PC-3 (cell line): ENCODE measurements at places on chromosomes 11 and 22.

GRCh38 chr11:11798586-11799438 lies 43.0 kb upstream of the USP47 start:
- 0 out of 2 replicates have a peak, but pooled peaks cover 4% of the 10 kb centered on the region for H3K4me1 ChIP-seq
- no peak overlapping the region for H3K27ac ChIP-seq
- H3K36me3 ChIP-seq, result no peaks in the 10 kb centered on the region
- peak; percentile 84 for DNase-seq
- H3K4me3 ChIP-seq, result no peak overlapping the region

- peaks cover 14% of the 10 kb centered on the region for H3K4me1 ChIP-seq
- H3K36me3 ChIP-seq, result peaks cover 44% of the 10 kb centered on the region
- H3K27ac ChIP-seq, result peak overlapping the region; percentile 89
- no peaks in the 10 kb centered on the region for H3K27me3 ChIP-seq
Observed at GRCh38 chr11:61791737-61792309, 576 bp downstream of the TMEM258 start.

- H3K4me3 ChIP-seq, result no peak overlapping the region
- H3K4me1 ChIP-seq, result no peaks in the 10 kb centered on the region
Observed at GRCh38 chr11:20881328-20882079, 212.1 kb downstream of the NELL1 start.

DNA sequence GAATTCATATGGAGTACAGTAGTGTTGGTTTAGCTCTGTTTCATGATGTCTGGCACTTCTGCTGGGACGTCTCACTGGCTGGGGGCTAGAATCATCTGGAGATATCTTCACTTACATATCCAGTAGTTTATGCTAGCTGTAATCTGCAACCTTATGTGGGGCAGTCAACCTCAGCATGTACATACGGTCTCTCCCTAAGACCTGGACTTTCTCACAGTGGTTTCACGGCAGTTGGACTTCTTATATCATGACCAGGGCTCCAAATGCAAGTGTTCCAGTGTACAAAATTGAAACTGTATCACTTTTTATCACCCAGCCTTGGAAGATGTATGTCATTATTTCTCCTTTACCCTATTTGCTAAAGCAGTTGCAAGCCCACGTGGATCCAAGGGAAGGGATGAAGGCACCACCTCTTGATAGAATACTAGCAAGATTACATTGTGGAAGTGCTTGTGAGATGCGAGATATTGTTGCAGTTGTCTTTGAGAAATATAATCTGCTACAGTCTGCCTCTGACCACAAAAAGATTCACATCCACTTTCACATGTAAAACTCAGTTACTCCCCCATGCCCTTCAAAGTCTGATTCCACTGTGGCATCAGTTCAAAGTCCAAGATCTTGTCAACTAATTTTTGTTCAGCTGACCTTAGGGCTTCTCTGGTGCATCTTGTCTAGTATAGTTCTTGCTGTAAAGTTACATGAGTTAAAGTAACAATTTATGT lies 316.6 kb upstream of the NCAM1 start:
- no peak overlapping the region for H3K27ac ChIP-seq
- DNase-seq, result no peak
- H3K4me1 ChIP-seq, result no peaks in the 10 kb centered on the region
- H3K4me3 ChIP-seq, result no peak overlapping the region
- H3K36me3 ChIP-seq, result no peaks in the 10 kb centered on the region

GRCh38 chr22:49753276-49753890 lies 74.3 kb downstream of the BRD1 start:
- H3K4me3 ChIP-seq, result no peak overlapping the region
- no peaks in the 10 kb centered on the region for H3K36me3 ChIP-seq
- DNase-seq, result no peak

DNA sequence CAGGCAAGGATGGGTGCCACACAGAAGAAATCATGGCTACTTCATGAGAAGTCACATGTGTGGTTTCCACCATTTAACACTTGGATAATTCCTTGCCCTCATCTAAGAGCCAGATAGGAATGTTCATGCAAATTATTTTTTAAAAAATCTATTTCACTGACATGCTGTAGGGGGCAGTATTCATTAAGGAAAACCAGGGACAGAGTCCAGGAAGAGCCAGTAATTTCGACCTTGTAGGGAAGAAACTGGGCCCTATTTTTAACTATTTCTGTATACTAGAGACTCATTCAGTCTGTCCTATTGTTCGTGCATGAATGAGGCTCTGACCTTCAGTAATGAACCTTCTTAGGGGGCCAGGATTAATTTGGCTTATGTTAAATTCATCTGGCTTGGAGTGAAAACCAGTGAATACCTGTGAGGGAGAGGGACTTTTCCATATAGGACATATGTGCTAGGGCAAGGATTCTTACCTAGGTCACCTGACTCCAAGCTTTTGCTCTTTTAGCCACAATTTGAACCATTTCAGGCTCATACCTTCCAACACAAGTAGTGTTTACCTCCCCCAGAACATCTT lies 192.7 kb downstream of the NAV2 start:
- no peak overlapping the region for H3K27ac ChIP-seq
- no peaks in the 10 kb centered on the region for H3K27me3 ChIP-seq
- no peaks in the 10 kb centered on the region for H3K4me1 ChIP-seq

GRCh38 chr11:128603752-128604414 lies 16.5 kb upstream of the ETS1 start:
- no peak for DNase-seq
- no peaks in the 10 kb centered on the region for H3K36me3 ChIP-seq

DNA sequence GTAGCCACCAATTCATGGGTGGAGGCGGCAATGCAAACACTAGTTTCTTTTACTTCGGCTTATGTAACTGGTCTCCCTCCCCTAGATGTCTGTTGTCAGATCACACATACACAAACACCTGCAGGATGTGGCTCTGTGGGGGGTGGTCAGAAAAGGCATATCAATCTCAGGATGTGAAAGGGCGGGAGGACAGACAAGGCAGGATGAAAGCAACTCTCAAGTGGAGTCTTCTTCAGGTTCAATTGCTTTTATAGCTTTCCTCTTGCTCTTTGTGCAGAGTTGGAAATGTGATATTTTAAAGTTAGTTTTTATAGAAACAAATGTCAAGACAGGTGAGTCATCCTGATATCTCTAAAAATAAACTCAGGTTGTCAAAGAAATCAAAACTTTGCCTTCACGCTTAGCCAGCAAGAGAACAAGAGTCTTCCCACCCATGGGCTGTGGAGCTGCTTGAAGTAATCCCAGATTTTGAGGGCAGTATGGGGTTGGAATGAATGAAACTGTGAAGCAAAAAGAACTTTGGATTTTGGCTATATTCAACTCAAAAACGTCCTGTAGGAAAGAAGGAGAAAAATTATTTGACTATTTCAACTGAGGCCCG lies 423.4 kb downstream of the GUCY1A2 start:
- peak overlapping the region; percentile 28 for H3K27ac ChIP-seq
- peak; percentile 73 for DNase-seq
- H3K27me3 ChIP-seq, result no peaks in the 10 kb centered on the region
- no peak overlapping the region for H3K4me3 ChIP-seq
- no peaks in the 10 kb centered on the region for H3K36me3 ChIP-seq

DNA sequence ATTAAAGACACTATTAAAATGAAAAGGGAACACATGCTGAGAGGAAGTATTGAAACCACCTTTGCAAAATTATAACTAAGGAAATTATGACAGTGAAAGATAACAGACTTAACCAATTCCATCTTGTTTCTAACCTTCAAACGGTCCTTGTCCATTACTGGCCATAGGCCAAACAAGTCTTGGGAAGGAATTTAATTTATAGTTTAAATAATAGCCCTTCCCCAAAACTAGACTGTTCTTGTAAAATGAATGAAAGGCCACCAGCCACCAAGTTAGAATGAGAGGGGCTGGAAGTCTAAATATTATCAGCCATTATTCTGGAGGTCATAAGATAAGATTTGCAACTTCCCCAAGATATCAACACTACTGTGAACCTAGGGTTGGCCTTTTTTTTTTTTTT lies 1.8 kb upstream of the TALDO1 start:
- H3K4me3 ChIP-seq, result no peak overlapping the region
- H3K4me1 ChIP-seq, result peaks cover 15% of the 10 kb centered on the region
- no peaks in the 10 kb centered on the region for H3K27me3 ChIP-seq
- no peak for DNase-seq
- H3K36me3 ChIP-seq, result no peaks in the 10 kb centered on the region

DNA sequence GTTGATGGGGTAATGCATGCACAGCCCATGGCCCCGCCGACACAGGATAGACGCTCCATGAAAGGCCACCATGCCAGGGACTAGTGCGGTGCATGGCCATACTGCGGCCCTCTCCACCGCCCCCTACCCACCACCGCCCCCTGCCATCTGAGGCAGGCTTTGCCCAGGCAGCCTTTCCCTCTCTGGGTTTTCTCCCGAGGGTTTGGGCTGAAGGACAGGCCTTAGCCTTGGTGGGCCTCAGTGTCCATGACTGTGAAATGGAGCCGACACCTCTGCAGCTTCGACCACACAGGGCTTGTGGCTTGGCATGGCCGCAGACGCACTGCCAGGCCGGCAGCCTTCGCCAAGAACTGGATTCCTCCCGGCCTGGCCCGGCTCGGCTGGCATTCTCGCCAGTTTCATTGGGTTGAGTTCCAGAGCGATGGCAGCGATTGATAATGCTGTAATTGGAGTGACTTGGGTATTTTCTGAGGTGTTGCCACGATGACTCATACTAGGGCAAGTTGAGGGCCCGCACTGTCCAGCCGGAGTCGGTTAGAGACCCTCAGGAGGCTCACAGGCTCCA lies 111.3 kb downstream of the WNT7B start:
- H3K4me1 ChIP-seq, result peaks cover 20% of the 10 kb centered on the region
- H3K27ac ChIP-seq, result no peak overlapping the region
- no peaks in the 10 kb centered on the region for H3K27me3 ChIP-seq
- DNase-seq, result no peak
- H3K36me3 ChIP-seq, result no peaks in the 10 kb centered on the region

DNA sequence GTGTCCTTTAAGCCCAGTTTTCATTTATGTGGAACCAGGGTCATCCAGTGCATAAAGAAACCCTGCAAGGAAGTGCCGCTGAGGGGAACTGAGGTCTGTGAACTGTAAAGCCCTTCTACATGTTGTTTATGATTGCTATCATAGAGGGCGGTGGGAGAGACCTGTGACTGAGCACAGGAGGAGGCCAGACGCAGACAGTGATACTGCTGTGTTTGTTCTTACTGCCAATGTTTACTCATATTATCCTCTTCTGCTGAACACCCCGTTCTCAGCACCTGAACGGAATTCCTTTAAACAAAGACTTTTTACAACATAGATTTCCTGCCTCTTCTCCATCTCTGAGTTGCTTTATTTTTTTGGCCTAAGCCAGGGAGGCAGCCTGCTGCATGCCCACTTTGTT lies 967 bp upstream of the GALNT18 start:
- H3K4me1 ChIP-seq, result peaks cover 23% of the 10 kb centered on the region
- H3K4me3 ChIP-seq, result no peak overlapping the region
- no peaks in the 10 kb centered on the region for H3K27me3 ChIP-seq
- DNase-seq, result no peak
- no peak overlapping the region for H3K27ac ChIP-seq

GRCh38 chr22:27596133-27596870 lies 205.3 kb downstream of the MN1 start:
- H3K27me3 ChIP-seq, result no peaks in the 10 kb centered on the region
- no peak overlapping the region for H3K27ac ChIP-seq
- no peak overlapping the region for H3K4me3 ChIP-seq
- H3K4me1 ChIP-seq, result no peaks in the 10 kb centered on the region

GRCh38 chr22:27911330-27911729 lies 7.7 kb downstream of the PITPNB start:
- H3K27ac ChIP-seq, result no peak overlapping the region
- DNase-seq, result no peak
- H3K4me3 ChIP-seq, result no peak overlapping the region
- H3K36me3 ChIP-seq, result peaks cover 28% of the 10 kb centered on the region; the same call in 1 of the 2 replicates
- no peaks in the 10 kb centered on the region for H3K27me3 ChIP-seq
- 0 out of 2 replicates have a peak, but pooled peaks cover 6% of the 10 kb centered on the region for H3K4me1 ChIP-seq

DNA sequence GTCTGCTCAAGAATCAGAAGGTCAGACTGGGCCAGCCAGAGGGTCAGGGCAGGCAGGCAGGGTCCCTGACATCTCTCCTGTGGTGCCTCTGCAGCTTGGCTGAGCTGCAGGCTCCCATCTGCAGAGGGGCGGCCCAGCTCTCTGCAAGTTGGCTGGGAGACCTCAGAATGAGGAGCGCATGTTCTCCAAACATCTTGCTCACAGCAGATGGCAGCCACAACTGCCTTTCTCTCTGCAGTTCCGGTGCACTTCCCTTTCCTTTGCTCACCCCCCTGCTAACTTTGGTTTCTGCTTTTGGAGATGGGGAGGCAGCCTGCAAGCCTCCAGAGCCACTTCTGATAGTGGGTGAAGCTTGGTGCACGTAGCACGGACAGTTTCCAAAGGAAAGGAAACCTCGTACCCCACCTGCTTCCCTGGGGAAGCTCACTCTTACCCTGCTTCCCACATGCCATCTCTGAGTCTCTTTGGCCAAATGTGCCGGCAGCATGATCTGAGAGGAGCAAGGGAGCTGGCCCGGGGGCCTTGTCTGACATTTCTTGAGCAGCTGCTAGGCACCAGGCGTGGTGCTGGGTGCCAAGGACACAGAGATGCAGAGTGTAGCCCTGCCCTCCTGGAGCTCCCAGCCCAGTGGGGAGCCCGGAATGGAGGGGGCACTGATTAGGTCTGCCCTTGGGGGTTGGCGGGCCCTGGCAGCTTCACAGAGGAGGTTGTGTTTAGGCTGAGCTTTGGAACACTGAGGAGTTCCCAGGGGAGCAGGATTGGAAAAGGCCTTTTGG lies 18.2 kb downstream of the DAGLA start:
- H3K36me3 ChIP-seq, result no peaks in the 10 kb centered on the region
- DNase-seq, result no peak
- H3K4me3 ChIP-seq, result no peak overlapping the region
- peaks cover 74% of the 10 kb centered on the region for H3K4me1 ChIP-seq
- H3K27me3 ChIP-seq, result no peaks in the 10 kb centered on the region
- peak overlapping the region; percentile 92 for H3K27ac ChIP-seq

GRCh38 chr11:26987731-26988130 lies 6.2 kb upstream of the FIBIN start:
- no peak overlapping the region for H3K27ac ChIP-seq
- no peak overlapping the region for H3K4me3 ChIP-seq
- H3K27me3 ChIP-seq, result no peaks in the 10 kb centered on the region
- no peaks in the 10 kb centered on the region for H3K36me3 ChIP-seq

- no peak for DNase-seq
- H3K4me1 ChIP-seq, result no peaks in the 10 kb centered on the region
- H3K36me3 ChIP-seq, result no peaks in the 10 kb centered on the region
- no peaks in the 10 kb centered on the region for H3K27me3 ChIP-seq
Observed at GRCh38 chr11:83115026-83115425, 41.9 kb upstream of the PCF11 start.

DNA sequence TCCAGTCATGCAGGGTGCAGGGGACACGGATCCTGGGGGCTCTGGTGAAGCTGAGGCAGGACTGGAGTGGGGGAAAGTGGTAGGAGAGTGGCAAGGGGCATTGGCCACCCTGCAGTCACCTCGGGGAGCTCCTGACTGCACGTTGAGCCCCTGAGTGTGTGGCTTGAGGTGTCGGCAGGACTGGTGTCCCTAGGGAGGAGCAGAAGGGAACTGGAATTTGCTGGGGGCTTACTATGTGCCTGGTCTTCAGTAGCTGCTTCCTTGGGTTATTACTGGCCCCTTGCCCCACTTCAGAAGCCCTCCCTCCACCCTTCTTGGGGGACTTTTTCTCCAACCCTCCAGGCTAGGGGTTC lies 31.5 kb downstream of the IFT27 start:
- no peak overlapping the region for H3K4me3 ChIP-seq
- H3K27me3 ChIP-seq, result no peaks in the 10 kb centered on the region
- H3K36me3 ChIP-seq, result no peaks in the 10 kb centered on the region
